ENCODE measurements at places on chromosomes 2 and 18.

GRCh38 chr2:36411962-36412444 lies 56.4 kb downstream of the CRIM1 start:
- no peak for DNase-seq

DNA sequence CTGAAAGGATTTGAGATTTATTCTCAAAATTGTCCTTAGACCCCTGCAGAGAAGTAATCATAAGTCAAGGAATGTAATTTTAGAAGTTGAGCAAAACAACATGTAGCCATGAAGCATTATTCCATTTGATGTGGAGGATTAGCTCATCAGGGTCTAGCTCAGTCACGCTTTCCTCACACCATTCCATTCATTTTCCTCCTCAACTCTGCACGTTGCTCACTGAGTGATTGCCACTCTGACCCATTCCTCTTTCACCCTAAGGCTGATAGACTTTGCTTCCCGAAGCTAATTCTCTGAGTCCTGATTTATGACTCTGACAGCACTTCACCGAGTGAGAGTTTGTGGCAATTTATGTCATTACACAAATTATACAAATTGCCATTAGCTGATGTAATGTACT lies 820.6 kb upstream of the PIK3C3 start:
- no peak for DNase-seq

- DNase-seq = no peak
These were observed 122.6 kb downstream of the WDSUB1 start for GRCh38 chr2:159163930-159164329.

- DNase-seq = peak; percentile 79
These were observed 89.1 kb downstream of the ZEB2 start for GRCh38 chr2:144430722-144431391.

DNA sequence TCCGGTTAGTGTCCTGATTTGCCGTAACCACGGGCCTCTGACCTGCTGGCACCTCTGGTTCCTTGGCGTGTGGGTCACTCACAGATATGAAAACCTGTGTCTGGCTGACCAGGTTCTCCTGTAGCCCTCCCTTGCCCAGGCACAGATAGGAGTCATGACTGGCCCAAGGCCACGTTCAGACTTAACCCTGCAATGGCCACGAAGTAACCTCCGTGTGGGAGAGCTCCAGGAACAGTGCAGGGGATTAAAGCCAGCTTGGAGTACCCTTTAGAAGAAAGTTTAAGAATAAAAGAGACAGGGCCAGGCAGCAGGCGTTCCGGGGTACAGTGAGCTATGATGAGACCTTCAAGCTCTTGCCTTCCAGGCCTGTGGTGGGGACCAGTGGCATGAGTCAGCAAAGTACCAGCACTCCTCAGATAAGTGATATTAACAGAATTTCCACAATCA lies 25.5 kb downstream of the CENPO start:
- no peak for DNase-seq

GRCh38 chr2:63344575-63345284 lies 243.5 kb downstream of the WDPCP start:
- no peak for DNase-seq

- DNase-seq = no peak
These were observed 58.3 kb downstream of the PELI1 start for GRCh38 chr2:64085936-64086335.

DNA sequence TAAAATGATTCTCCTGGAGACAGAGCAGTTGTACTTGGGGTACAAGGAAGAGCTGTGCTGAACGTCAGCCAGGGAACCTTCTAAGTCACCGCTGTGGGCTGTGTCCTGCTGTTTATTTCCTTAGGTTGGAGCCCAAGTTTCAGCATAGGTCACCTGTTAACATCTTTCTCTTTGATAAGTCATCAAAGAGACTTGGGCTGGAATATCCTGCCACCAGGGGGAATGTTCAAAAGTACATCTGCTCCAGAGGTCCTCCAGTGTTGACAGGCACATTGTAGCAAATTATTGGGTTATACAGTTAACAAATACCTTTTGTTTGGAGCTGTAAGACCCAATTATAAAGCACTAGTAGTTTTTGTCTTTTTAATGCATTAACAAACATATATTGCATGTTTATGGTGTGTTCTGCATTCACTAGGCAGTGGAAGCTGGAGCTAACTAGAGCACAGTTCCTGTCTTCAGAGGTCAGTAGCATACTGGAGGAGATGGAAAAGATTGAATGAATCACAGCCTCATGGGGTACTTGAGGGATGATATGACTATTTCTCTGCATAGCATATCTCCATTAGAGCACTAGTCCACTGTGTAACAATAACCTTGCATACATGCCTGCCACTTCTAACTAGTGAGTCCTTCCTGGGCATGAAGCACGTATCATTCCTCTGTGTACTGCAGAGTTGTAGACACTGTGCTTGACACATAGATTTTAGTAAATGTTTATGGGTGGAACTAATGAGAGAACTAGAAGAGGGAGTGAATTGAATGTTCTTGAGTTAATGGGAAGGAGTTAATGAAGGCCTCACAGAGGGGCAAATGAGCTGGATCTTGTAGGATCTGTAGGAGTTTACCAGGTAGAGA lies 182.1 kb downstream of the AGAP1 start:
- DNase-seq = no peak

DNA sequence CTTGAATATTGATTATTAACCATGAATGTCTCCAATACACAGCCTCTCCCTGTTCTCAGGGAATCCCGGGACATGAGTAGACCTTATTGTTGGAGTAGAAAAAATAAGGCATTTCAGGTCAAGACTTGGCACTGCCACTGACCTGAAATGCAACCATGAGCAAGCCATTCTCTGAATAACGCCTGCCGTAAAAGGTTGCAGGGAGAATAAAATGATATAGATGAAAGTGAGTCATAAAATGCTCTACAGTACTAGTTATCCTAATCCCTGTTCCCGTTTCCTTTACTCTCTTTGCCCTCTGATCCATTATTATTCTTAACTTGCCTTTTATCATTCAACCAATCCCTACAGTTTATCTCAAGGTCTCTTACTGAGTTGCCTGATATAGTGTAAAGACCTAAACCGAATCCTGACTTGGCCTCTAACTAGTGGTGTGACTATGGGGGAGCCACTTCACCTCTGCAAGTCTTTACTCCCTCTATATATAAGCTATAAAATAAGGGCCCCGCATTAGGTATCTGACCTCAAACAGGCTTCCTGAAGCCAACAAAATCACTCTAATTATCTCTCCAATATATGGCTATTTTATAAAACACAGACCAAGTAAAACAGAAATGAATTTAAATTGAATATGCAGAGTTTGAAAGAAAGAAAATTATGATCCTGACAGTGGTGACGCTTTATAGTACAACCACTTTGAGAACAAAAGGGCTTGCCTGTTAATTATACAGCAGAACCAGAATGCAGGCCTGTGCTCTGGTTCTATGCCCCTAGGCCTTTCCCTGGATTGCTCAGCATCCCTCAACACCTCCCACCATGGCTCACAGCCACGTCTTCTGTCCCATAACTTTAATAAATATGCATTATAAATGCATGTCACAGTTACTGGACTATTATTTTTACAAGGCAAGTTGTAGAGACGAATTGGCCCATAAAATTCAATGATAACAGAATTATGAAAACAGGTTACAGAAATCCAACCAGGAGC lies 183.1 kb downstream of the STK39 start:
- DNase-seq = no peak

- peak; percentile 71 for DNase-seq
These were observed 59.0 kb upstream of the LDLRAD4 start for GRCh38 chr18:13159579-13159978.

- DNase-seq = peak; percentile 26
These were observed 405.8 kb downstream of the EPHA4 start for GRCh38 chr2:221166292-221166691.

DNA sequence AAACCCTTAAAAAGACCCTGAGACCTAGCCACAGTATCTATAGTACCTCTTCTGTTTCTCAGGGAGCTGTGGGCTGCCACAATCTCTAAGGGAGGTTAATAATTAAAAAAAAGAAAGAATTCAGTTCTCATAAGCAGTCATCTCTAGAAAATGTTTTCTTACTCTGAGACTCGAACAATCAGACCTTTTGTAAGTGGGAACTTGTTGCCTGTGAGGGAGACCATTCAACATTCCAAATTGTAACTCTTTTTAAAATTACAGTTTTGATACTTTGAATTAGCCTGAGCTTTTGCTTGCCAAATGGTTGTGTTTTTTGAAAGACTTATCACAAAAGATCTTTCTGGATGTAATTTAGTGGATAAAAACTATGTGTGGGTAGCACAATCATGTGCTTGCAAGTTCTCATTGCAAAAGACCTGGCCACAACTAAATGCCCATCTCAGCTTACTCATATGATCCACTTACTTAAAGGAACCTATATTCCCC lies 33.3 kb downstream of the IL1R2 start:
- DNase-seq = no peak

GRCh38 chr18:7164323-7165004 lies 46.9 kb upstream of the LAMA1 start:
- peak; percentile 46 for DNase-seq

DNA sequence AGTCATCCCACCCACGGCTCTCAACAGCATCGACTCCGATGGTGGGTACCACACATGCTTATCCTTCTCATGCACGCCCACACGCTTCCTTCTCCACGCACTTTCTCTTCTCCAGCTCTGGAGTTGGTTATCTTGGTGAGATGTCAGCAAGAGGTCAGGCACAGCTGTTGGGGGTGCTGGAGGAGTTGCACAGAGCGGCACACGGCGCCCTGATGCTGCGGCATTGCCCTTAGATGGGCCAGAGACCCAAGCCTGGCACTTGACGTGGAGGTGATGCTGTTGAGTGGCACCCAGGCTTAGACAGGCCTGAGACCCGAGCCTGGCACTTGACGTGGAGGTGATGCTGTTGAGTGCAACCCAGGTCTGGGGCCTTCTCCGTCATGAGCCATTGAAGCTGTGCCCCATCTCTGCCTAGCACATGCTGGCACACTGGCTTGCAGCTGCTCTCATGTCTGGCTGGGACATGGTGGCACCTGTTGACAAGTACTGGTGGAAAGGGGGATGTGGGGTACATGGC lies 83.2 kb downstream of the DGKD start:
- no peak for DNase-seq

DNA sequence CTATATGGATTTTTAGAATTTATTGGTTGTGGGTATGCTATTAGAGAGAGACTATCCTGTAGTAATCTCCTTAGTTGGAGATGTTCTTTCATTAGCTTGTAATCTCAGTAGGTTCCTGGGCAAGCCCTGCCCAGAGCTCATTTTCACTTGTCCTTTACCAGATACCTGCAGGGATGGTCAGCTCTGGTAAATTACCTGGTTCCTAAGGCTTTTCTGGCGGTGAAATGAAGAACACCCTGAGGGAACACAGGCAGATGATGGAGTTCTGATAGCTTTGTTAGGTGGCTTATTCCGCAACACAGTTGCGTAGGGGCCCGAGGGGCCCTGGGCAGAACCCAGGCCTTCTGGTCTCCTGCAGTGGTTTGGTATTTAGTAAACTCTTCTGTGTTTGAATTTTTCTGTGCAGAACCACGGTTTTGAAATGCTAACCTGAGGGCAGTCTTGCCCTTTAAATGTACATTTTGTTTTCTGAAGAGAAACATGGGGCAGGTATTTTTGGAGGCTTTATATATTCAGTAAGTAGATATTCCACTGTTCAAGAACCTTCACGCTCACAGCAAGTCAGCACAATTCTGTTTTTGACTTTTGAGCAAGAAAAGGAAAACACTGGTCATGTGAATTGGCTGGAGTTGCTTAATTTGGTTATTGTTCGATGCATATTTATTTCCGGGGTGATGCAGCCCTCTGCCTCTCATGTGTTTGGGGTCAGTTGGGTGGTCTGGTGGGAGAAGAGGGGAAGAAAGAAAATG lies 22.4 kb downstream of the ZNF532 start:
- DNase-seq = no peak

DNA sequence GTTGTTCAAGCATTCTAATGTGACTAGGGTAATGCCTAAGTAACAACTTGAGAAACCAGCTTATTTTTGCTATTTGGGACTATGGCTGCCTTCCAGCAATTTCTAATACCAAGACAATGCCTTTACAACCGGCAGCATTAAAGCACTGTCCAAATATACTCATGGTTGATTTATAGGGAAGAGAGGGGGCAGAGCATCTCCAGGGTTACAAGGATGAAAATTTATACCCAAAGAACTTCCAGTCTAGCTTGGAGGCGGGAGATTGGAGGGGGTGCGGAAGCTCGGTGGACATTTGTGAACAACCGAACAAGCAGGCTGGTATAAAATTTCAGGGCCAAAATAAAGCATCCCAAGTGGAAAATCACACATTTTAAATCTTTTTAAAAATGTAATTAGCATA lies 294.9 kb upstream of the STON1 start:
- no peak for DNase-seq

DNA sequence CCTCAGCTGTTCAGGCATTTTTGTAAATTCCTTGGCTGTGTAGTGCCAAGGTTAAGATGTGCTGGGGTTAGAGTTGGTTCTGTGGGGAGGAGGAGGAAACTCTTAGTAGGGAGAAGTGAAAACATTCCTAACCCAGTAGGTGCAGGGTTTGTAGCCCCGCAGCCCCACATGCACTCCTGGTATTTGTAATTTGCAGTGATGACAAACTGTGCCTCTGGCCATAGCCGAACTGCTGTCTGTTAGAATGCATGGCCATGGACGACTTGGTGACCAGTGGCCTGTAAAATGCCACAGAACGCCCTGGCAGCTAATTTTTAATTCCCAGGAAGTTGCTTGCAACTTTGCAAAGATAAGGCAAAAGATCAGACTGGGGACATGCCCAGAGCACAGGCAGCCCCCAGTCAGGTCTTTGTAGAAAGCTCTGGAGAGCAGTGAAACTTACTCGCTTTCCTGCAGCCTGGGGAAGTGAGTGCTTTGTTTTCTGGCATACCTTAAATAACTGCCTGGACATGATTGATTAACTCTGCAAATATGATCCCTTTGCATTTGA lies 38.4 kb downstream of the LYPD6B start:
- no peak for DNase-seq

GRCh38 chr2:191321861-191322662 lies 76.9 kb downstream of the MYO1B start:
- no peak for DNase-seq

GRCh38 chr18:3170441-3171161 lies 49.2 kb downstream of the MYOM1 start:
- no peak for DNase-seq

DNA sequence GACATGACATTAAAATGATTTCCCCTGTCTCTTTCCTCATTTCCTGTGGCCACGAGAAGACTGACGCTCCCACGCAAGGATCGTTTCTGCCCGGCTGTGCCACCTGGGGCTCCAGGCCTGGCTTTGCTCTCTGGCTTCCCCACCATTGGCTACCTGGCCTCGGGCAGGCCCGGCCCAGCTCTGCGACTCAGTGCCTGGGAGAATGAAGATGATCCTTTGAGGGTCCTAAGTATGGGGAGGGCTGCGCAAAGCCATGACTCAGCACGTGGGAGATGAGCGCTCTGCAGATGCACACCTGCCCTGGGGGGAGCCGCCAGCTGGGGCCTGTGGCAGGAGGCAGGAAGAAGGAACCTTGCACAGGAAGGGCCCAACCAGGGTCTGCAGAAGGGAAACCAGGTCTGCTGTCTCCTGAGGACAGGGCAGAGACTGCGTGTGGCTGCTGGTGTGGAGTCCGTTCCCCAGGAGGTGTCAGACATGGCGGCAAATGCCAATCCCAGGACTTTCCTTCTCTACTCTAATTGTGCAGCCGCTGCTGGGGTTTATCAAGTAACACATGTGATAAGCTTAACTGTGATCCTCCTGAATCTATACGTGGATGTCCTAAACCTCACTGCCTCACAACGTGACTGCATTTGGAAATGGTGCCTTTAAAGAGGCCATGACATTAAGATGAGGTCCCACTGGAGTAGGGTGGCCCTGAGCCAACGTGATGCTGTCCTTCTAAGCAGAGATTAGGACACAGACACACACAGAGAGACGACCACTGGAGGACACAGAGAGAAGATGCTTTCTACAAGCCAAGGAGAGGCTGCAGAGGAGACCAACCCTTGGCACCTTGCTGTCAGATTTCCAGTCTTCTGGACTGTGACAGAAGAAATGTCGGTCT lies 32.9 kb downstream of the MBP start:
- DNase-seq = no peak
